ENCODE measurements at places on chromosomes 4 and X.

DNA sequence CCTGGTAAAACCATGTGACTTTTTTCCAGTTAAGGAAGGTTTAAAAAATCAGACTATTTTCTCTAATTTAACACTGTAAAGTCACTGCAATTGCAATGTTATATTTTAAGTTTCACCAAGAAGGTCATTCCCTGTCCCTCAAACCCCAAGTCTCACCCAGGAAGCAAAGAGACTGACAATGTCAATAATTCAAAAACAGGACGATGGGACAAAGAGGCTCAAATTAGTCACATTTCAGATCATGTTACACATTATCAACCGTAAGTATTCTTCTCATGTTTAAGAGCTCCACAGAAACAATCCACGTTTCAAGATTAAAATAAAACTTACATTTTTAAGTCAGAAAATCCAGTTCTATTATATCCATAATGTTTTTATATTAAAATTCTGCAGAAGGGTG is 13.2 kb downstream of the SHISA3 start:
- DNase-seq, result no peak

DNA sequence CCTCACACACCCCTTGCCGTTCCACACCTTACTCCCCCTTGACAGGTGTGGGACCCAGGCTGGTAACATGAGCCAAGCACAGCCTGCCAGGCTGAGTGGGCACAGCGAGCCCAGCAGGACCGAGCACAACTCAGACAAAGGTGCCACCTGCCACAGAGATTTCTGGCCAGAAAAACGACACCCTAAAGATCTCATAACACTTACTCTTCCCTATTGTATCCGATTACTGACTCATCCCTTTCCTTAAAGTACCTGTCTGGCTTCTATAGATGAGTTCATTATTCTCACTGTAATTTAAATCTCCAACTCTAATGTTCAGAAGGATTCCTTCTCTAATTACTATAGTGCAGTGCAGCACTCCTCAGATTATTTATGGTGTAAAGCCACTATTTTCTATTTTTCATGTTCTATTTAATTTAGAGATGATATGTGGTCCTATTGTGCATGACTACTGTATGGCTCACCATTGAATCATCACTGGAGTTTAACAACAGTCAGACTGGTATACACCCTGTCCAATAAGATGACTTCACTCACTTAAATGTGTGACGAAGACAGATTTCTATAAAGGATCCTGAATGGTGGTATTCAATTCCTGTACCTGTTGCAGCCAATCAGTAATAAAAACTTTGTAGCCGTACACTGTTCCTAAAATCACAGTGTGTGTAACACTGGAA is 7.6 kb upstream of the SYTL5 start:
- DNase-seq, result peak; percentile 16

GRCh38 chr4:22029803-22030202 is 81.2 kb upstream of the KCNIP4 start:
- DNase-seq, result no peak

- no peak for DNase-seq
These were observed 24.0 kb downstream of the UNC5C start for GRCh38 chr4:95524729-95525128.

- DNase-seq, result no peak
These were observed 41.8 kb downstream of the ACSL4 start for GRCh38 chrX:109691277-109691676.

DNA sequence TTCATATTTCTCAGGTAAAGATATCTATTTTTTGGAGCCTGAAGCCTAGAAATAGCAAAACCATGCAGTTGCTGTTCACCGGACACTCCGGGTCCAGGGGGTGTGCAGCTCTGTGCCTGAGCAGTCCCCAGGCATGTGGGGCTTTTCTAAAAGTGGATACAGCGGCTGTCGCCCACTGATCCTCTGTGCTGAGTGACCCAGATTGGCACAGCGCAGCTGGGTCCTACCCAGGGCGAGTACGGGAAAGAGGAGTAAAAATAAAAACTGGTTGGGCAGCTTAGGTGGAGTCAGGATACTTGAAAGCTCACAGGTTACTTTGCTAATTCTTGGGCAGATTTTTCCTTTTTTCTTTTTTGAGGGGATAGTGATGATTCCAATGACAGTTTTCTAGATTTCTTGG is 118.8 kb downstream of the UCHL1 start:
- no peak for DNase-seq

Measured in fibroblast of gingiva (primary cell).